GM23248 (cell line): ENCODE measurements at places on chromosomes 11 and 22. TPM values are rescaled to one million over a fixed set of nuclear protein-coding genes. Genes with fewer than 3 reads are reported as not detected.
A peak's percentile ranks its signal among the peaks of the same experiment; 100 is the strongest.

The FOLR1 gene
- not detected in 2 replicates for total RNA-seq

The ART5 gene
- not detected in 2 replicates for total RNA-seq

The SEPTIN3 gene
- total RNA-seq = not detected in 2 replicates

The FADS3 gene
- 203 and 272 TPM in 2 replicates for total RNA-seq

The OR8D4 gene
- total RNA-seq = not detected in 2 replicates

The NLRP14 gene
- not detected in 2 replicates for total RNA-seq

The TTLL8 gene
- total RNA-seq = not detected in 2 replicates

The SF1 gene
- total RNA-seq = 81.6 and 106 TPM in 2 replicates

GRCh38 chr11:65506290-65506771 is 7.5 kb downstream of the MALAT1 start:
- DNase-seq = no peak

- DNase-seq = peak; percentile 87
Observed at GRCh38 chr11:7060868-7061267, 27.9 kb upstream of the RBMXL2 start.

- no peak for DNase-seq
Observed at GRCh38 chr11:23313001-23313400, 452.7 kb upstream of the CCDC179 start.

DNA sequence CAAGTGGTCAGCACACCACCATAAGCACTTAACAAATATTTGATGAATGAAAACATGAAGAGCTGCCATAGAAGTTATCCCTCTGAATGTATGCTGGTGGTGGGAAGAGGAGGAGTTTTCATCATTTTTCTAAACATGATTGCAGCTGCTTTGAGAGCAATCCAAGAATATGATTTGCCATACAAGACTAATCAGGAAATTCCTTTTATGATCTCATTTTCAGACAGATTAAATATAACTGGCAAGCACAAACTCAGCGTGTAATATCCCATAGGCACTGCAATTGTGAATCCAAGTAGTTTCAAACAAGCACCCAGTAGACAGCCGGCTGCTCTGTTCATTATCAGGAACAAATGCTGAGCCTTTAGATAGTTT is 505.7 kb upstream of the LUZP2 start:
- DNase-seq = peak; percentile 36

DNA sequence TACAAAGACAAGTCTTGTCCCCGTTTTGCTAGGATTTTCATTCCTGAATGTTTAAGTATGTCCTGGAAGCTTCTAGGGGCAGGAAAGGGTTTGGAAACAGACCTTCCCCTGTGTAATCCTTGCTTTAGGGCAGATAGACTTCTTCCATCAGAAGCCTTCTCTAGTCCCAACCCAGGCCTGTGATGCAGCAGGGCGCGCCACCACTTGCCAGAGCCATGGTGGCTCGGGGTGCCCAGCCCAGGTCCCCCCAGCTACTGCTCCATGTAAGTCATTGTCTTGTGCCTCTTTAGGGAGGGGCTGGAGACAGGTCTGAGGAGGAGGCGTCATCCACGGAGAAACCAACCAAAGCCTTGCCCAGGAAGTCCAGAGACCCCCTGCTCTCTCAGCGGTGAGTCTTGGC is 4.3 kb downstream of the NOL12 start:
- no peak for DNase-seq

DNA sequence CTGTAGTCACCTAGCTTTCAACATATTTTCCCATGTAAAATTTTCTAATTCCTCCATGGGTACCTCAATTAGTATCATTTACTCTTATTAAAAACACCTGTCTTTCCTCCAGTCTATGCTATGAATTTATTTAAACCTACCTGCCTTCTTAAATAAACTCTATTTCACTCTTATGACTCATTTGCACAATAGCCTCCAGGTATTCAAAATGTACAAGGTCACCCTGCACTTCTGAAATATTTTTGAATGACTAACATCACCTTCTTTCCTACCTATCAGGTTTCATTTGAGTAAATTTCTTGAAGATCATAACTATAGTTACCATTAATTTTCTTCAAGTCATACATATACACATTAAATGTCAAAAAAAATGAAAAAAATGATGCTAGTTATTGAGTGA is 939.7 kb downstream of the DLG2 start:
- DNase-seq = no peak

GRCh38 chr11:7612056-7612660 is 61.1 kb downstream of the CYB5R2 start:
- no peak for DNase-seq

GRCh38 chr11:75170516-75171201 is 19.8 kb downstream of the SLCO2B1 start:
- no peak for DNase-seq

- DNase-seq = no peak
Observed at GRCh38 chr22:21762712-21763581, 27.4 kb upstream of the YPEL1 start.

DNA sequence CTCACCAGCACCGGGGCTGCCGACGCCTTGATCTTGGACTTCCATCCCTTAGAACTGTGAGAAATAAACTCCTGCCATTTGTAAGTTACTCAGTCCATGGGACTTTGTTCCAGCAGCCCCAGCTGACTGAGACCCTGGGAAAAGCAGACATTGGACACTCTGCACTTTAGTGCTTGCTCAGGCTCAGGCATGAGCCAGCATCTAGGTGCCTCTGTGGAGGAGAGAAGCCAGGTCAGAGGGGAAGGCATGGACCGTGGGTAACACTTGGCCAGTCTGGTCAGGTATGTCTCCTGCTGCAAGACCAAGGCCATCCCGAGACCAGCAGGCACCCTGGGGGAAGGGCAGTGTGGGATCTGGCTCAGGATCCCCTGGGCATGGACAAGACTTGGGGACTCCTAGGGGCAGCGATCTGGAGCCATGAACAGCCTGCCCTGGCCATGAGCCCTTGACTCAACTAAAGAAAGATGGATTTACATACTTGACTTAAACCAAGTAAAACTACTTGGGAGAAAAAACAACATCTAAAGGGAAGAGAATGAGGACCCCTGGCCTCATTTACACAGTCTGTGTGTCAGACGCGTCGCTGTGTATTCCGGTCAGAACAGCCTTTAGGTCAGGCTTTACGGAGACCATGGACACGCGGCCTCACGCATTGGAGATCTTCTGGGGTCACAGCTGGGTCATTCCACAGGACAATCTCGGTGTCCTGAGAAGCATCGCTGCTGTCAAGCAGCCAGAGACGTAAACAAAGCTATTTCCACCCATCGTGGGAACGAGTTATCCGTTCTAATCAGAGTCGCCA is 497.1 kb downstream of the BRD1 start:
- DNase-seq = no peak

GRCh38 chr22:20412474-20413216 is 18.7 kb downstream of the ZNF74 start:
- DNase-seq = no peak

DNA sequence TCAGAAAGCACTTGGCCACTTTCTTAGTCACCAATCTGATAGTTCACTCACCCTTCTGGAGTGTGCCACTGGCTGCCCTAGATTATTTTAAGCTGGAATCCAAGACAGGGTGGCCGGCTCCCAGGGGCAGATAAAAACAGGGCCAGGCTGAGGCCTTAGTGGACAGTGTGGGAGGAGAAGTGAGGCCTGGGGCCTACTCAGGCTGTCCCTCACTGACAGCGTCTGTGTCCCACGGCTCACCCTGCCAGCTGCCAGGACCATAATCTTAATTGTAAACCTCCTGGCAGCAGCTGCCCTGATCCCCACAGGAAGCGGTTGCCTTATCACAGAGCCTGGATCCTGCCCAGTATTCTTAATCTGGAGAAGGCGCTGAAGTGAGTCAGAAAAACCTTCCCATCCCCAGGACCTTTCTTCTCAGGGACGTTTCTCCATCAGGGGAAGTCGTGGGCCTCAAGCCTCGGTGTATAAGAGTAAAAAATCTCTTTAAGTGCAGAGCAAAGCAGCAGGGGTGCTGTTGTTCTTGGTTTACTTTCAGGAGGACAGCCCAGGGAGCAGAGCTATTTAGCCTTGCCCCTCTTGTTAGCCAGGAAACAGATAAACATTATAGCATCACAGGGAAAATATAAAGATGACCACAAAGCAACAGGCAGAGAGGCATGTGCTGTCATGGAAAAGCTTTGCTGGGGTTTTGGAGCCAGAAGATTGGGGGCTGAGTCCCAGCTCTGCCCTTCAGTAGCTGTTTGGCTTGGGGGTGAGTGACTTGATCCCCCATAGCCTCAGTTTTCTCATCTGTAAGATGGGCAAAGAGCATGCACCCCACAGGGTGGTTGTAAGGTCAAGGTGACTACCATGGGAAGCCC is 39.6 kb downstream of the TSPAN18 start:
- DNase-seq = peak; percentile 70

GRCh38 chr22:37675930-37676735 is 697 bp downstream of the LGALS1 start:
- peak; percentile 68 for DNase-seq

DNA sequence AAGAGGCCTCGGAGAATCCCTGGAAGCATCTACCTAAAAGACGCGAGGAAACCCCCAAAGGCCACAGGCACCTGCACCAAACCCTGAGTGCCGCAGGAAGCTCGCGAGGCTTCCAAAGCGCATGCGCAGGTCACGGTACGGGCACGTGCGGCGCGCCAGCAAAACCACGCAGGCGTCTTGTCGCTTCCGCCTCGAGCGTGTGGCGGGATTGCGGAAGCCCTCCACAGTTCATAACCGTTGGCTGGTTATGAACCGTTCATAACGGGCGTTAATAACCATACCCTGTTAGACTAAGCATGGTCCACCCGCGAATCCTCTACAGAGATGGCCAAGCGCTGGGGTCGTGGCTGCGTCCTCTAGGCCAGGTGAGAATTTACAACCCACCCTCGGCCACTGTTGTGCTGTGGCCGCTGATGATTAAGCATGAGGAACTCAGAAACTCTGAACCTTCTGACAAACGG is 46.4 kb downstream of the MORC2 start:
- DNase-seq = peak; percentile 69

DNA sequence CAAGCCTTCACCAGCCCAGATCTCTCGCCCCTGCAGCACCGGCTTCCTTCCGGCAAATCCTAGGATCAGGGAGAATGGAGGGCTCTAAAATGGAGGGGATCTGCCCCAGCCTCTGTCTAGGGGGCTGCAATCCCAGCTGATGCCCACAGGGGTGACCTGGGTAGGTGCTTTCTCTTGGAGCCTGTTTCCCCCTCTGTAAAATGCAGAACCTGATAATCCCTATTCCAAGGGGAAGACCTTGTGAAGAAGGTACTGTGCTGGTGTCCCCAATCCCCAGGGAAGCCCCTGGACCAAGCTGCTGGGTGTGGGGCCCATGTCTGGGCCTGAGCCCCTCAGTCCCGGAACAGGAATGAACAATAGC is 2.8 kb downstream of the EMID1 start:
- no peak for DNase-seq

DNA sequence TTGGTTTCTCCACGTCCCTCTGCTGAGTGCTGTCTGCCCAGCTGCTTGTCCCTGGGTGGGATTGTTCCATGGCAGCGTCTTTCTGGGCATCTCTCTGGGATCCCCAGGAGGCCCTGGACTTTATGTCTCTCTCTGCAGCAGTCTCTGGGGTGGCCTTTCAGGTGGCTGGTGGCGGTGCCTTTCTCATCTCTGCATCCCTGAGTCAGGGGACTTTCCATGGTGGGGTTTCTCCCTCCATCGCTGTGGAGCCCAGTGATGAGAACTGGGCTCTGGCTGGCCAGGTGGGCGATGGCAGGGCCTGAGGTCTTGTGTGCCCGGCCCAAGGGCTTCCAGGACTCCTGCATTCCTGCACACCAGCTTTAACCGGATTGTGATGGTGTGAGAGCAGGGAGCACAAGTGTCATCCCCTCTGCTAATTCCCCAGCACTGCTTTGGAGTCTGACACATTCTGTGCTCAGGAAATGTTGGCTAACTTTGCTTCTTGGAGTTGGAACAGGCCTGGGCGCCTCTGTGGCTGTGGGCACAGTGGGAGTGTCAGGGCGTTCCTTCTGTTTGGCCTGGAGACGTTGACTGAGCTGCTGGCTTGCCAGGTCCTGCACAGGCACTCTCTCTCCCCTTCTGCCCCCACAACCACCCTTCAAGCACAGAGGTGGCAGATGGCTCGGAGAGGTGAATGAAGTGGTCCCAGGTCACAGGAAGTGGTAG is 27.9 kb downstream of the FAM83F start:
- DNase-seq = peak; percentile 80

GRCh38 chr11:74443071-74443864 is 24.1 kb downstream of the KCNE3 start:
- no peak for DNase-seq

DNA sequence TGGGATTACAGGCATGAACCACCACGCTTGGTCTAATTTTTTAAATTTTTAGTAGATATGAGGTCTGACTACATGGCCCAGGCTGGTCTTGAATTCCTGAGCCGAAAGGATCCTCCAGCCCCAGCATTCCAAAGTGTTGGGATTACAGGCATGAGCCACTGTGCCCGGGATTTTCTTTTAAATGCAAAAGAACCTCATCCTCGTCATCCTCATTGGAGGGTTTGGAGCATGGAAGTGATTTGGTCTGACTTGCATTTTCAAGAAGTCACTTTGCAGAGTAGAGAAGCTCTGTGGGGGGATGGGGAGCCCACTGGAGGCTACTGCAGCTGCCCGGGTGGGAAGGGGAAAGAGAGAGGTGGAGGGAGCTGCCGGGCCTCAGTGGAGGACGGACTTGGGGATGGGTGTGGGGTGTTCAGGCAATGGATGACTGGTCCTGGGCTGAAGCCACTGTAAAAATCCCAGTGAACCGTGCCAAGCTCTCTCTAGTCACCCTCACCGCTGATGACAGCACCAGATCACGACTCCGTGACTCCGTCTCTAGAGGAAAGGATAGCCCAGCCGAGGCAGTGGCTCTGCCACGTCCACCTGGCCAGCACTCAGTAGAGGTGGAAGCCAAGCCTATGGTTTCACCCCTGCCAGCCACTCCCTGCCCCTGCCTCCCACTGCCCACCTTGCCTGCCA is 32.8 kb upstream of the SLC22A12 start:
- DNase-seq = peak; percentile 73

DNA sequence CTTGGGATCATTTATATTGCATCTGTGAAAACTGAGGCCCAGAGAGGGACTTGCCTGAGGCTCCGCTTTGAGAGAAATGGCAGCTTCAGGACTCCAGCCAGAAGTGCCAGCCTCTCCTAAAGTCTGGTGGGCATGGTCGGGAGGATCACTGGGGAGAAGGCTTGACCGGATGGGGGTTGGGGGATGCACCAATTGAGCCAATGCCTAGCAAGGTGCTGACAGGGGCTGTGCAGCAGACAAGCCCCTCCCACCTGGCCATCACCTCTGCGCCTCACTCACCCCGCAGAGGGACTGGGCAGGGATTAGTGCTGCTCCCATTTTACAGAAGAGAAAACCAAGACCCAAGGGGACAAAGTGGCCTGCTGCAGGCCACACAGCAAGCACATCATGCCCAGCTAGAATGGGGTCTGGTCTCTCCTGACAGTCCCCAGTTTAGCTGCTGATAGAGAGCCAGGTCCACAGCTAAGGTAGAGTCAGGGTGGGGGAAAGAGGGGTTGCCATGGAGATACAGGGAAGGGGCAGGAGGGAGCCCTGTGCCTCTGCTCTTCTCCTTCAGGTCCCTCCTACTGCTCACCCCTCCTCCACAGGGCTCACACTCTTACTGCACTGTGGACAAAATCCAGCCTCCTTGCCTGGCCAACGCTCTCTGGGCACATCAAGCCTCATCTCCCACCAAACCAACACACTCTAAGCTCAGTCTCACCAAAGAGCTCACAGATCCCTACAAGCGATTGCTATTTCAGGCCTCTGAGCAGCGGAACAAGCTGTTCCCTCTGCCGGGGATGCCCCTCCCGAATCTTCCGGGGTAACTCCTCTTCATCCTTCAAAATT is 29.5 kb downstream of the TEF start:
- peak; percentile 14 for DNase-seq
